ENCODE measurements at places on chromosomes 2 and 18. TPM values are rescaled to one million over a fixed set of nuclear protein-coding genes. Genes with fewer than 3 reads are reported as not detected.

- no peaks in the 10 kb centered on the region for H3K27me3 ChIP-seq
- DNase-seq: no peak
- no peak overlapping the region for H3K4me3 ChIP-seq
- no peak overlapping the region for H3K27ac ChIP-seq
- no peaks in the 10 kb centered on the region for H3K36me3 ChIP-seq
- H3K4me1 ChIP-seq: peaks cover 5% of the 10 kb centered on the region
Measured at GRCh38 chr2:165436559-165436958, 32.9 kb upstream of the CSRNP3 start.

GRCh38 chr2:120323214-120323613, 22.7 kb upstream of the INHBB start:
- no peak overlapping the region for H3K27ac ChIP-seq
- H3K36me3 ChIP-seq: no peaks in the 10 kb centered on the region
- H3K4me3 ChIP-seq: no peak overlapping the region
- H3K4me1 ChIP-seq: no peaks in the 10 kb centered on the region
- no peaks in the 10 kb centered on the region for H3K27me3 ChIP-seq

- DNase-seq: no peak
- peaks cover 3% of the 10 kb centered on the region for H3K4me1 ChIP-seq
- no peaks in the 10 kb centered on the region for H3K36me3 ChIP-seq
- no peak overlapping the region for H3K27ac ChIP-seq
- H3K4me3 ChIP-seq: no peak overlapping the region
Measured at GRCh38 chr2:191859681-191860080, 12.8 kb upstream of the CAVIN2 start.

- peak; percentile 10 for DNase-seq
- H3K4me3 ChIP-seq: no peak overlapping the region
- H3K27me3 ChIP-seq: no peaks in the 10 kb centered on the region
- H3K27ac ChIP-seq: no peak overlapping the region
- no peaks in the 10 kb centered on the region for H3K36me3 ChIP-seq
Measured at GRCh38 chr2:242030858-242031257, 161.3 kb downstream of the RTP5 start.

The RAD51AP2 gene
- total RNA-seq: not detected

The NOSTRIN gene
- total RNA-seq: not detected

Data from H9 (cell line).